Activated CD4-positive, alpha-beta T cell treated with anti-CD3 and anti-CD28 coated beads for 4 hours (primary cell): ENCODE measurements at places on chromosomes 4 and X.
A peak's percentile ranks its signal among the peaks of the same experiment; 100 is the strongest.

GRCh38 chrX:43860646-43861370 is 21.4 kb downstream of the MAOB start:
- DNase-seq = no peak

- no peak for DNase-seq
Measured at GRCh38 chr4:149370785-149371420, 444.7 kb downstream of the IQCM start.

- DNase-seq = no peak
Measured at GRCh38 chrX:149687991-149688390, 23.9 kb upstream of the MAGEA11 start.

GRCh38 chr4:150130933-150131332 is 52.7 kb downstream of the DCLK2 start:
- DNase-seq = no peak

DNA sequence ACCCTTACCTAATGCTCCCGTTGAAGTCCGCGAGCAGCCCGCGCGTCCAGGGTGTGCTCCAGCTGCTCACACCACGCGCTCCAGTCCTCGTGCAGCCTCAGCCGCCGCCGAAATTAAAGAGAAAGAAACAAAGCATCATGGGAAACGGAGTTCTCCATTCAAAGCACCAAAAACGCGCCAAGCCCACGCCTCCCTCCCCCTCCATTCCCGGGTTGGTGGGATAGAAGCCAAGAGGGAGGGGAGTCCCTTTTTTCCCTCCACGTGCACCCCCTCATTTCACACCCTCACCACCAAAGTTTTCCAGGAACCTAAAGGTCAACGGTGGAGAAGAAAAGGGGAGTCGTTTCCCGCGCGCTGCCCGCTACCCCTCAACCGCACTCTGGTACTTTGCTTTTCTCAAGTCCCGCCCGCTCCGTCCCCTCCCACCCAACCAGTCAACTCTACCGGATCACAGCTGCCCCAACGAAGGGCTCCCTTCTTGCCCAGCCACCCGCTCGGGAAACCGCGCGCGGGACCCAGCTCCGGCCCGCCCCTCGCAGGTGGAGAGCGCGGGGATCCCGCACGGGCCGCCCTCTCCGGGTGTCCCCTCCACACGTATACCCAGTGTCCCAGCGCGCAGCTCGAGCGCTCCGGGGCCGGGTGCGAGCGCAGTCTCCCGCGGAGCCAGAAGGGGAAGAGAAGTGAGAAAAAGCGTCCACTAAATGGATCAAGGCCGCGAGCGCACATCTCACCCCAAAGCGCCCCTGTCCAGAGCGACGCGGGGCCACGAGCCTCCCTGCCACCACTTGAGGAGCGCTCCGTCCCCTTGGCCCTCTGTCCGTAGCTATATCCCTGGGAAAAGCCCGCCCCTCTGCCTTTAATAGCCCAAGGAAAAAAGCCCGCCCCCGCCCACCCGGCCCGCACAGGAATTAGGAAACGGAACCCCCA is 65.1 kb upstream of the CCDC160 start:
- DNase-seq = peak; percentile 42

- no peak for DNase-seq
Measured at GRCh38 chrX:154043003-154043763, 23.5 kb upstream of the IRAK1 start.

- no peak for DNase-seq
Measured at GRCh38 chr4:114349543-114350175, 248.9 kb upstream of the UGT8 start.

DNA sequence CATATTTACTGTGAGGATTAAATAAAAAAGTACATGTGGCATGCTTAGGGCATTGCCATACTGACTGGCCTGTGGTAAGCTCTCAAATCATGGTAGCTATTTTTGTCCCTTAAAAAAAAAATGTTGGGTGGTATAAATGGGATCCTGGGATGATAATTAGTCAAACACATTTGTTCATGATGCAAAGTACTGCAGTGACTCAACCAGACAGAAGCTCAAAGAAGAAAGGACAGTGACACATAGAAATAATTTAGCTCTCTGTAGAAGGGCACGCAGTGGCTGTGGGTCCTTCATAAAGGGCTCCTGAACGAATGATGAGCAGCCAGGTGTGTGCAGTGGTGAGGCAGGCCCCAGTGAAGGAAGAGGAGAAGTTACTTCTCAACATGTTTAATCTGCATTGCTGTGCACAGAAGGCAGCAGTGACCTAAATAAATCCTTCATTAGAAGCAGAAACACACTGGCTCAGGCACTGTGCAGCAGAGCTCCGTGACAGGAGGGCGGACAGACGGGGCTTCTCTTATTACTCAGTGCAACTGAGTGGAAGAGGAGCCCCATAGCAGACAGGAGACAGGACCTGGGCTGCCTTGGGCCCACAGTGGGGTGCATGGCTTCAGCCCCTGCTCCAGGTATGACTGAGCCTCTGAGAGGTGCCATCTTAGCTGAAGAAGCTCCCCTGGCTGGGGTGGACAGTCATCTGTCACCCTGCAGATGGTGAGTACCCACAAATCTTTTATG is 20.3 kb downstream of the HS3ST1 start:
- no peak for DNase-seq

DNA sequence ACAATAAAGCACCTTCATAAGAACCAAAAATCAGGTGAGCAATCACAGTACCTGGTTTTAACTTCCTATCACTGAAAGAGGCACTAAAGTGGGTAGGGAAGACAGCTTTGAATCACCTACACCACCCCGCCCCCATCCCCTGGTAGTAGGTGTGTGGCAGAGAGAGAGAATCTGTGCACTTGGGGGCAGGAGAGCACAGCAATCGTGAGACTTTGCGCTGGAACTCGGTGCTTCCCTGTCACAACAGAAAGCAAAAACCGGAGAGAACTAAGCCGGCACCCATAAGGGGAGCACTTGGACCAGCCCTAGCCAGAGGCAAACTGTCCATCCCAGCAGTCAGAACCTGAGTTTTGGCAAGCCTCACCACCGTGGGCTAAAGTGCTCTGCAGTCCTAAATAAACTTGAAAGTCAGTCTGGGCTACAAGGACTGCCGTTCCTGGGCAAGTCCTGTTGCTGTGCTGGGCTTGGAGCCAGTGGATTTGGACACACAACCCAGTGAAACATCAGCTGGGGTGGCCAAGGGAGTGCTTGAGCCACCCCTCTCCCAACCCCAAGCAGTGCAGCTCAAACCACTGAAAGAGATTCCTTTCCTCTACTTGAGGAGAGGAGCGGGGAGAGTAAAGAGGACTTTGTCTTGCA is 32.1 kb downstream of the NDUFB11 start:
- no peak for DNase-seq

DNA sequence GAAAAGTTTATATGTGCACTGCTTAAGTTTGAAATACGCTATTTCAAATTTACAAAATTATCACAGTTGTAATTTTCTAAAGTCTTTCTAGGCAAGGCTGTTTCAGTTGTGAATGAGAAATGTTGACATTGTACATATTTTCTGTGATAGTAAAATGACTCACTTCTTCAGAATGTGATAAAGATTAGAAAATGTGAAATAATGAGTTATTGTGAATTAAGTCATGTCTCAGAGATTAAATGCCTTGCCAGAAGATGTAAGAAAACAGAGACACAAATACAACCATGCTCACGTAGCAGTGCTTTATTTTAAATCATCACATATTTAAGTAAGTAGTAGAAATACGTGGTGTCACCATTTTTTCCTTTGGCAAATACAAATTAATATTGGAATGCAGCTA is 768 bp downstream of the CLCN4 start:
- DNase-seq = no peak

- no peak for DNase-seq
Measured at GRCh38 chrX:13433298-13433605, 113.4 kb upstream of the ATXN3L start.

DNA sequence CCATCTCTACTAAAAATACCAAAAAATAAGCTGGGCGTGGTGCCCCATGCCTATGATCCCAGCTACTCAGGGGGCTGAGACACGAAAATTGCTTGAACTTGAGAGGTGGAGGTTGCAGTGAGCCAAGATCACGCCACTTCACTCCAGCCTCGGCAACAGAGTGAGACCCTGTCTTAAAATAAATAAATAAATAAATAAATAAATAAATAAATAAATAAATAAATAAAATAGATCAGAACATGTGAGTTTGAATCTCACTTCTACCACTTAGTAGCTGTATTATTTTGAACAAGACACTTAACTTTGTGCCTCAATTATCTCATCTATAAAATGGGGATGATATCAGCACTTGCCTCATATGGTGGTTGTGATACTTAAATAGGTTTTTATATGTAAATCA is 90.2 kb downstream of the C4orf51 start:
- DNase-seq = no peak

- DNase-seq = no peak
Measured at GRCh38 chrX:151996347-151996746, 21.9 kb upstream of the GABRE start.

DNA sequence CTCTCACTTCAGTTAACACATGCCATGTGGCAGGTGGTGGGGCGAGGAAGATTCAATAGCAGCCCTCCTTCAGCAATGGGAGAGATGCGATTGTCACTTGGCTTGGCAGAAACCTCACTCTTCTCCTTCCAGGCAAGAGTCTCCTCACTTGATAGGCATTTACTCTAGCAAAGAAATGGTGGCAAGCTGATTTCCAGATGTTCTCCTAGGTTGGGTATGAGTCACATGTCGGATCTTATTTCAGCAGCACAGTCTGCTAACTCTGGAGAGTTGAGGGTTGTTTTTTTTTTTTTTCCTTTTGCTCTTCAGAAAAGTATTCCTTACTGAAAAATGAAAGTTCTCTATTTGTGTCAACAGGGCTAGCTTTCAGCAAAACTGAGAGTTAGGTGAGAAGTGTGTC is 119.5 kb upstream of the CHRDL1 start:
- DNase-seq = no peak

- peak; percentile 65 for DNase-seq
Measured at GRCh38 chr4:76950052-76950955, 752 bp downstream of the SEPTIN11 start.

GRCh38 chrX:120401301-120401700 is 39.4 kb downstream of the ATP1B4 start:
- no peak for DNase-seq

GRCh38 chr4:140707325-140707724 is 48.9 kb downstream of the TBC1D9 start:
- DNase-seq = no peak

- DNase-seq = no peak
Measured at GRCh38 chrX:148441387-148441786, 59.0 kb upstream of the AFF2 start.

GRCh38 chrX:116417214-116417613 is 19.2 kb upstream of the SLC6A14 start:
- DNase-seq = no peak

GRCh38 chr4:183344523-183345255 is 22.5 kb upstream of the CLDN24 start:
- DNase-seq = no peak

DNA sequence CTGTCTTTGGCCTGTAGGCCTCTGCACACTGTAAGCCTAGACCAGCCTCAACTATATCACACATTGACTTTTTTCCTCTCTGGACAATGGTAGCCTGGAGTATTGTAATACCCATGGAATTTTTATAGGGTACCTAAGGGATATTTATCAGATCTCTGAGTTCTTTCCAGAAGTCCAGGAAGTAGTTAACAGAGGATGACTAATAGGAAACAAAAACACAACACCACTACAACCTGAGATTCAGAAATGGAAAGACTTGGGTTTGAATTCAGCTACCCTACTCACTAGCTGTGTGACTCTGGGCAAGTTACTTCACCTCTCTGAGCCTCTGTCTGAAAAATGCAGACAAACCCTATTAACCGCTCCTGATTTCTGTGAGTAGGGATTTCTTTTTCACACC is 7.7 kb upstream of the STX18 start:
- no peak for DNase-seq

DNA sequence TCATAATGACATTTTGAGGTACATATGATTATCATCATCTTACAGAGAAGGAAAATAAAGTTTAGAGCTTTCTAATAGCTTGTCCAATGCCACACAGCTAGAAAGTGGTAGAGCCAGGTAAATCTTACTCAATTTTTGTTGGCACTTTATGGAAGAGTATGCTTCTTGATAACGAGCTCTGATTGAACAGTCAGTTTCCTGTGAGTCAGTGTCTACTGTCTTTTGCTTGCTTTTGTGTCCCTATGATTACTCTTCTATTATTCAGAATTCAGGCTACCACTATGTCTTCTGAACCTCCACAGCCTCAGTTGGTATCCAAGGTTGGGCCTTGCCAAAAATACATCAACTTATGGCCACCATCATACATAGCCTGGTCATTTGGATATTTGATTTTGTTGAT is 2.6 kb downstream of the FAAH2 start:
- no peak for DNase-seq

- peak; percentile 45 for DNase-seq
Measured at GRCh38 chr4:24472514-24473308, 111.6 kb downstream of the DHX15 start.

DNA sequence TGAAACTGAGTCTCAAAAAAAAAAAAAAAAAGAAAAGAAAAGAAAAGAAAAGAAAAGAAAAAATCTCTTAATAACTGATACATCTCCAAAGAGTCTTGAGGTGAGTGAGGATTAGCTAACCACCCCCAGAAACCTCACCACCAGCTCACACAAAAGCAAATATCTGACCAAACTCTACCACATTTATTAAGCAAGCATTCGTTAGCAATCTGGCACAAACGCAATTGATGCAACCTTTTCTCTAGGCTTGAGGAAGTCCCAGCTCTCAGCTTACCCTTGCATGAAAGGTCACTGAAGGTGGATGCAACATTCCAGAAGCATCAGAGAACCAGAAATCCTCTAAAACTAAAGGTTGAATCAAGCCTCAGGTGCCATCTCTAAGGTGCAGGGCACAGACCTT is 231.9 kb upstream of the BCOR start:
- no peak for DNase-seq

DNA sequence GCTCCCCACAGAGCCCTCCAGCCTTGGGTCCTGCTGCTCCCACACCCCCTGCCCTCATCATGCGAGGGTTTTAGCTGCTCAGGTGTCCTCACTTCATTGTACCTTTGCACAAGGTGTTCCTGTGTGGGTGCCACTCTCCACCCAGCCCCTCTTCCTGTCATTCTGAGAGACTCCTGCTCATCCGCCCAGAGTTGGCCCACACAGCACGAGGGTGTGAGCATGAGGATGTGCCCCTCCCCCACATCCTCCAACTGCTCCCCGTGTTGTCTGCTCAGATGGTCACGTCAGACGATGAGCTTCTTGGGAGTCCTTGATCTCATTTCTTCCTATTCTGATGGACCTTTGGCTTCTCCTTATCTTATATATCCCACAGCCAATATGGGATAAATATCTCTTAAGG is 53.2 kb downstream of the HTT-AS start:
- no peak for DNase-seq

DNA sequence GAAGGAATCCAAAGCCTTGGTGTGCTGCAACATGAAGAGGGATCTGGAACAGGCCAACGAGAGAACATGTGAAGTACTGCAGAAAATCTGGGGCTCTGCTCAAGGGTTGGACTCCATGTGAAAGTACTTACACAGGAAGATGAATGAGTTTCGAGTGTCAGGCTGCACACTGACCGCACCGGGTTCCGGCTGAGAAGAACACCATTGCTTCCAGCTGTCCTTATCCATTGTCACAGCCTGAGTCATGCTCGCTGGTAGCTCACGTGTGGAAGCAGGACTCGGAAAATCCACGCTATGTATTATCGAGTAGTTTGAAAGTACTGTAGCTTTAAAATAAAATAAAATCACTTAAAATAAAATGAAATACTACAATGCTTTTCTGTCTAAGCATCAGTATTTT is 50.4 kb upstream of the TBL1X start:
- DNase-seq = no peak

- DNase-seq = no peak
Measured at GRCh38 chrX:140447150-140447549, 57.7 kb downstream of the SOX3 start.

- no peak for DNase-seq
Measured at GRCh38 chr4:122946142-122946541, 23.7 kb upstream of the NUDT6 start.
